AG04450 (cell line): ENCODE measurements at places on chromosomes 6 and 20. TPM values are rescaled to one million over a fixed set of nuclear protein-coding genes. Genes with fewer than 3 reads are reported as not detected.

SAMD5 gene
- 1.9 and 3.1 TPM in 2 replicates for polyA plus RNA-seq

DOK5 gene
- 1.9 and 2.1 TPM in 2 replicates for polyA plus RNA-seq

XRN2 gene
- polyA plus RNA-seq, result 96.7 and 120 TPM in 2 replicates

ZKSCAN8 gene
- 11.5 and 15.0 TPM in 2 replicates for polyA plus RNA-seq

CRYBG1 gene
- polyA plus RNA-seq, result 1.8 and 1.9 TPM in 2 replicates

FAM83C gene
- not detected in 2 replicates for polyA plus RNA-seq

- no peak for DNase-seq
These were observed 8.2 kb downstream of the NCOA7 start for GRCh38 chr6:125798734-125799508.

- no peak for DNase-seq
These were observed 43.0 kb upstream of the CCND3 start for GRCh38 chr6:41984623-41985022.

DNA sequence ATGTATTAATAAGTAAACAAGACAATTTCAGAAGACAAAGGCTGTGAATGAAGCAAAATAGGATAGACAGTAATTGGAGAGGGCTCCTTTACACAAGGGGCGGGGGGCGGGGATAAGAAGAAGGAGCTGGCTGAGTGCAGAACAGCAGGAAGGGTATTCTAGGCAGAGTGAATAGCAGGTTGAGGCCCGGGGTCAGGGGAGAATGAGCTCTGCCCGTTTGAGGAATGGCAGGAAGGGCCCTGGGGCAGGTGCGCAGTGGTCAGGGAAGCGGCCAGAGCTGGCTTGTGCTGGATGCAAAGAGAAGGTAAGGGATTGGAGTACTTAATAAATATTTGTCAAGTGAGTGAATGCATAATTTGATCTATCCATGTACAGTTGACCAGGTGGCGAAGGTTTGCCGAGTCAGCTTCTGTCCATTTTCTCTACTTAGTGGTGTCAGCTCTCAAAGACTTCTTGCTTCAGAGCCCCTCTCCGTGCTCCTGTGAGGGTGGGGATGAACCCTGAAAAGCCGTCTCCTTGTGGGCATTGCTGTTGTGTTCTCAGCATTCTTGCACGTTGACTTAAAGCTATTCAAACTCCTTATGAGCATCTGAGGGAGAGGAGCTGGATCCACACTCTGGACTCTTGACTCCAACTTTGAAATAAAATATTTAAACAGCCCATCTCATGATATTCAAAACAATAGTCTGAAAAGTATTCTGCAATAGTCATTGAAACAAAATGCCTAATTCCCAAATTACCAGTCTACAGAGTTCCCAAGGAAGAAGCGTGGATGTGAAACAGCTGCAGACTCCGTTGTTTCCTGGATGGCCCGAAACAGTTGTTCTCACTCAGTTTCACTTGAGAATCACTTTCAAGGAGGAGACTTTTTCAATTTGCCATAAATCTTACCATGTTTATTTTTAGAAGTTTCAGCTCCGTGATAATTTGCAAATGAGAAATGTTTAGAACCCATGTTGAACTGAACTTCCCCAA is 105.1 kb downstream of the EDN3 start:
- DNase-seq, result no peak

- peak; percentile 6 for DNase-seq
These were observed 101.7 kb upstream of the FOXA2 start for GRCh38 chr20:22686097-22686496.

DNA sequence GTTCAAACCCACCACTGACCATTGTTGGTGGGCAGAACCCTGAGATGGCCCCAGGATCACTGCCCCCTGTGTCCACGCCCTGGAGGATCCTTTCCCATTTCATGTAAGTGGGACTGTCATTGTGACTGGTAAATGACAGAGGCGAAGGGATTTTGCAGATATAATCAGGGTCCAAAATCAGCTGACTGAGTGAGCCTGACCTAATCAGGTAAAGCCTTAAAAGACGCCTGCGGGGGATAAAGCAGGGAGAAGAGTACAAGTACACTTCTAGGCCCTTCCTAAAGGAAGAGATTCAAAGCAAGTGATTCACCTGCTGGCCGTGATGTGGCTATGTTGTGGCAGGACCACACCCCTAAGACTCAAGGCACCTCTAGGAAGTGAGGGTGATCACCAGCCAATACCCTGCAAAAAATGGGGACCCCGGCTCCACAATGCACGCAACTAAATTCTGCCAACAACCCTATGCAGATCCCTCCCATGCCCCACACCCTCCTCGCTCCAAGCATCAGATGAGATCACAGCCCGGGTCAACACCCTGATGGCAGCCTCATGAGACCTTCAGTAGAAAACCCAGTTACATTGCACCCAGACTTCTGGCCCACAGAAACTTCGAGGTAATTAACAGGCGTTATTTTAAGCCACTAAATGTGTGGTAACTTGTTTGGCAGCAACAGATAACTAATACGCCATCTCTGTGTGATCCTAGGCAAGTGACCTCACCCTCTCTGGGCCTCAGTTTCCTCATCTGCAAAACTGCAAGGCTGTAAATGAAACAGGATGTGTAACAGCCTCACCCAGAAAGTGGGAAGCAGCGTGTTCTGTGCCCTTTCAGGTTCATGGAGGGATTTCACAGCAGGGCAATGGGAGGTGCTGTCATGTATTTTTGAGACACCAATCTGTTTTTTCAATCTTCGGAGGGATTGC is 11.3 kb downstream of the PREX1 start:
- no peak for DNase-seq
